ENCODE measurements at places on chromosomes 11 and 22.

GRCh38 chr11:123798079-123798478, 8.1 kb downstream of the OR6M1 start:
- DNase-seq: no peak

- DNase-seq: no peak
Observed at GRCh38 chr11:1928891-1929541, 9.5 kb downstream of the TNNT3 start.

DNA sequence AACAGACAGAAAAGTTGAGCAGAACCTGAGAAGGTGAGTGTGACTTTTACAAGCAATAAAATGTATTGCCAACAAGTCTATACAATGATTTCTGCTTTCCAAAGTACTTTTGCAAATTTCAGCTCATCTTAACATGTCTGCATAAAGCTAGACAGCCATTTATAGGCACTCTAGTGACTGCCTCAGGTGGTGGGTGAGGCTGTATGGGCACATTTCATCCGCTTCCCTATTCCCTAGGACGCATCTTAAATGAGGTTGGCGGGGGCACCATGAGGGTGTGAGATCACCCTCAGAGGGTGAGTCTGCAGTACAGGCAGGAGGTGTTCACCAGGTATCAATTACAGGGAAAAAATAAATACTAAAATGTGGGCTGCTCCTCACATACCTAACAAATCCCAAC, 110.1 kb downstream of the ETS1 start:
- no peak for DNase-seq

DNA sequence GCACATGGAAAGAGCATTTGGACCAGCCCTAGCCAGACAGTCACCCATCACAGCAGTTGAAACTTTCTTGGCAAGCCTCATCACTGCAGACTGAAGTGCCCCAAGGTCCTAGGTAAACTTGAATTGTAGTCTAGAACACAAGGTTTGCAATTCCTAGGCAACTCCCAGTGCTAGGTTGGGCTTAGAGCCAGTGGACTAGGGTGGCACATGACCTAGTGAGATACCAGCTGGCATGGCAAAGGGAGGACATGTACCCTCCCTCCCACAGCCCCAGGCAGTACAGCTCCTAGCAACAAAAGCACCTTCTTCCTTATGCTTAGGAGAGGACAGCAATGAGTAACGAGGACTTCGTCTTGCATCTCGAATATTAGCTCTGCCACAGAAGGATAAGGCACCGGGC, 889.5 kb downstream of the JRKL start:
- DNase-seq: no peak

DNA sequence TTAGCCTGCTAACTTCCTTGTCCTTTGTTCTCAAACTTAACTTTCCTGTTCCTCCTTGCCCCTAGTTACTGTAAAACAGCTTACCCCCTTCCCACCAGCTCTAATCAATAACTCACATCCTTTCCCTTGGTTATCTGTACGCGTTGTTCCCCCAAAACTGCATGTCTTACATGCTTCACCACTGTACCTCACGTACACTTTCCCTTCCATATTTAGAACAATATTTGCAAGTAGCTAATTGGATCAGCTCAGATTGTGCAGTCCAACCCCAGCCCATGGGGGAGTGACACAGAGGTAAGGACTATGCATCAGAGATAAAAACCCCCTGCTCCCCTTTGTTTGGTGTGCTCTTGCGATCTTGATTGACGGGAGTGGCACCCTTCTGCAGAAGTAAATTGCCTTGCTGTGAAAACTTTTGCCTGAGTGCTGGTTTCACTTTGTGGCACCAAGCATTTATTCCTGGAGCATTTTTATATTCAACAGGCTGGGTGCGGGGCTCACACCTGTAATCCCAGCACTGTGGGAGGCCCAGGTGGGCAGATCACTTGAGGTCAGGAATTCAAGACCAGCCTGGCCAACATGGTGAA, 30.9 kb downstream of the MIF start:
- no peak for DNase-seq

- DNase-seq: no peak
Observed at GRCh38 chr11:44637487-44637886, 72.0 kb downstream of the CD82 start.

- no peak for DNase-seq
Observed at GRCh38 chr11:60872124-60872960, 5.0 kb downstream of the ZP1 start.

- DNase-seq: peak; percentile 29
Observed at GRCh38 chr22:42202669-42203068, 67.8 kb downstream of the TCF20 start.

DNA sequence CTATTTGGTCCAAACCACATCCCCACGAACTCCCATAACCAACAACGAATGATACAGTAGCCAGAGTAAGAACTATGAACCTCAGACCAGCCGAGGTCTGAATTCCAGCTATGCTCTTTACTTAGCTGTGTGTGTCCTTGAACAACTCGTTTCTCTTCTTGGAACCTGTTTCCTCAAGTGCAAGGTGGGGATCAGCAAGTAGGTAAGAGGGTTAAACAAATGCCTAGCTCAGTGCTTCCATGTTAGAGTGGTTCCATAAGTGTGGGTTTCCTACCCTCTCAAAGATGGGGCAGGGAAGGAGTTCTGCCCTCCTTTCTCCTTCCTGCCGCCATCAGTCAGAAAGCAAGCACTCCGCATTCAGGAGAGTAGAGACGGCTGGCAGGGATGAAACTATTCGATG, 283.4 kb upstream of the SYN3 start:
- DNase-seq: no peak

GRCh38 chr11:124536520-124536919, 6.9 kb downstream of the OR8B12 start:
- DNase-seq: no peak

DNA sequence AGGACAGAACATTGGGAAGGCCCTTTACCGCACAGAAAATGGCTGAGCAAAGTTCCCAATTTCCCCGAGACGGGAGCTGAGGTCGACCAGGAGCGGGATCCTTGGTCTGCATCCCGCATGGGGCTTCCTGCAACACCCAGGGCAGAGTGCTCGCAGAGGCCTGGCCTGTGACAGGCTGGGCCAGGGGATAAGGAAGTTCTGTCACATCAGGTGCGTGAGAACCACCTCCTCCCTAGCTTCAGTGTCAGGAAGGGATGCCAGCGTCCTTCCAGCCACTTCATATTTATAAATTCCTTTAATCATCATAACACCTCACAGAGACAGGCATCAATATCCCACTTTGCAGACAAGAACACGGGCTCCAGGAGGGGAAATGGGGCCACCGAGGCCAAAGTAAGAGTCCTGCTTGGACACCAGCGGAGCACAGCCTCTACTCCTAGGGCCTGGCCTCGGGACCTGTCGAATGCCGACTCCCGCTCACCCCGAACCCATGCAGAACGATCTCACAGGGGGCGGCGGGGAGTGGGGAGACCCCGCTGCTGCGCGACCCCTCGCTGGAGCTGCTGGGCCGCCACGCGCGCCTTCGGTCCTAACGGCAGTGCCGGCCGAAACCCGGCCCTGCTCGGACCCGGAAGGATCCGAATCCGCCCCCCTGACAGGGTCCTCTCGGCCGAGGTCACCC, 532 bp downstream of the BET1L start:
- DNase-seq: peak; percentile 16

DNA sequence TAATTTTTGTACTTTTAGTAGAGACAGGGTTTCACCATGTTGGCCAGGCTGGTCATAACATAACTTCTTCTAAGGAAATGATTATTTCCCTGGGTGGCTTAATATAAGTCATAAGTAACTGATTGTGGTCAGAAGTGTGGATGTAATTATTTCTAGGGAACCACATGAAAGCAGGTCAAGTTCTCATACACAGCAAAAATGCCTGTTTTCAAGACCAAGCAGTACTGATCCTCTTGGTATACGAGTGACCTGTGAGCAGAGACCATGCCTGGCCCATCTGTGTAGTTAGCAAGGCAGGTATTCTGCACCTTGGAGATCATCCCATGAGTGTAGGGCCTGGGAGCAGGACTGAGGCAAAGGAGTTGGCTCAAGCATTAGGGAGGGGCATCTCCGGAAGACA, 32.5 kb upstream of the NUCB2 start:
- DNase-seq: no peak

- DNase-seq: no peak
Observed at GRCh38 chr22:21665047-21665851, 563 bp upstream of the PPIL2 start.

GRCh38 chr11:29962243-29962642, 54.6 kb downstream of the KCNA4 start:
- no peak for DNase-seq

DNA sequence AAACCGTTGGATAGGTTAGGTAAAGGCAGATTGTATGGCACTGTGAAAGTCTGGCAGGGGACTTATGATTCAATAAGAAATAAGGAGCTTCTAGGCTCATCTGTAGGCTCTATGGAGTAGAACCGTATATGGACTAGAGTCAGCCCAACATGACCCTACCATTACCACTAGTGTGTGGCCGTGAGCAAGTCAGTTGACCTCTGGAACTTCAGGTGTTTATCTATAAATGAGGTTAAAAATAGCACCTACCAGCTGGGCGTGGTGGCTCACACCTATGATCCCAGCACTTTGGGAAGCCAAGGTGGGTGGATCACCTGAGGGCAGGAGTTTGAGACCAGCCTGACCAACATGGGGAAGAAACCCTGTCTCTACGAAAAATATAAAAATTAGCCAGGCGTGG, 4.4 kb downstream of the HINFP start:
- no peak for DNase-seq

GRCh38 chr22:17167486-17167885, 8.4 kb upstream of the HDHD5 start:
- DNase-seq: no peak

GRCh38 chr22:24969560-24970301, 17.2 kb downstream of the KIAA1671 start:
- DNase-seq: no peak

DNA sequence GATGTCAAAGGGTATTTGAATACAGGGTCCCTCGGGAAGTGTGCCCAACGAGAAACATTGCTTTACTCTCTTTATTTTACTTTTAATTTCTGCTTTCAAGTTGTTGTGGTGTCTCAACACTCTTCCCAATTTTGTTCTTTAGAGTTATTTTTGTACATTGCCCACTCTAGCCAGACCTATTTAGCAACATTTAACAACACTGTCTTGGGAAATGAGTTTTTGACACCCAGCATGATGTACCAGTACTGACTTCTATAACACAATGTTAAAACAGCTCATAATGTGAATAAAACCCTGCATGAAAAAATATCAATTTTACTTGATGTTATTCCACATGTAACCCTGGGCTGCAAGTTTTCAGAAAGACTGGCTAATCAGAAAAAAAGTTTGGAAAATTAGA, 350.2 kb upstream of the PITPNB start:
- no peak for DNase-seq

- no peak for DNase-seq
Observed at GRCh38 chr22:31954535-31955523, 10.5 kb downstream of the YWHAH start.

- no peak for DNase-seq
Observed at GRCh38 chr11:115710426-115710825, 206.2 kb upstream of the CADM1 start.

Measured in CD4-positive, alpha-beta T cell treated with Interferon gamma for 1 hour (primary cell).